ENCODE measurements at places on chromosomes 7 and 10.

DNA sequence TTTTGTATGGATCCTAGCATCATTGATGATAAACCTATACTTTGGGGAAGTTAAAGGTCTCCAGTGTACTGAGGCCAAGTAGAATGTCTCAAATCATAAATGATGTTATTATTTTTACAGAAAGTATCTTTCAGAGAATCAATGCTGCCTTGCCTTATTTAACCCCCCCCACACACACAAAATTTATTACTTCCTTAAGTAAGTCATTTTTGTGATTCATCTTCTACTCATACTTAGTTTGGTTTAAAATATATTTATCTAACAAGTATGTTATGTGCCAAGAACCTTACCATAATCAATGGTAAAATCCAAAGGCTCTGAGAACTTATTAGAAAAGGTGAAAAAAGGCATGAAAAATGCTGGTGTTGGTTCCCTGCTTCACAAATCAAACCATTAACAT lies 18.8 kb upstream of the CLDN12 start:
- DNase-seq: no peak

DNA sequence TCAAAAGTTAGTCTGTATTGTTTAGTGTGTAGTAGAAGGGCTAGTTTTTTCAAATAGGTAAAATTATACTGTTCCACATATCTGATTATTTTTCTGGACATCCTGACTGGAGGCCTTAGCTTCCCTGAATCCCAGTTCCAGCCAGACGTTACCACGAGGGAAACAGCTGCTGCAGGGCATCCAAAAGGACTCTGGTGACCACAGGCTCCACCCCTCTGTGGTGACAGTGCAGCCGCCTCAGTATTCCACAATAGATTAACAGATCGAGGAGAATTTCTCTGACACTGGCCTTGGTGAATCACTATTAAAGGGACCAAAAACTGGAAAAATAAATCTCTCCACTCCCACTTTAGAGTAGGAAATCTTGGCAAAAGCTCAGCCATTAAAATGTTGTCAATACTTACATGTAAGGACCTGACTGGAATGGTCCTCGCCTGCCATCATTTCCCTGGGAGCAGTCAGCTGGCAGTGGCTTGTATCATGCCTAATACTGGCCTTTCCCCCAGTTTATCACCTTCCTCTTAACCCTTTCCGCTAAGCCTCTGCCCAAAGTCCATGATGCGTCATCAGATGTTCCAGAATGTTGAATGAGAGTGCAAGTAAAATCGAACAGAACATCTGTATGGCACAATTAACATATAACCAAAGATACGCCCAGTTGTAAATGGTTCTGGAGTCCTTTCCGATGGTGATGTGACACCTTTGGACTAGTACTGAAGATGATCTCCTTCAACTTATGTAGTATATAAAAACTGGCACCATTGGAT lies 31.6 kb downstream of the ENO4 start:
- no peak for DNase-seq

GRCh38 chr7:106659166-106659962 lies 1.6 kb downstream of the CCDC71L start:
- DNase-seq: no peak

DNA sequence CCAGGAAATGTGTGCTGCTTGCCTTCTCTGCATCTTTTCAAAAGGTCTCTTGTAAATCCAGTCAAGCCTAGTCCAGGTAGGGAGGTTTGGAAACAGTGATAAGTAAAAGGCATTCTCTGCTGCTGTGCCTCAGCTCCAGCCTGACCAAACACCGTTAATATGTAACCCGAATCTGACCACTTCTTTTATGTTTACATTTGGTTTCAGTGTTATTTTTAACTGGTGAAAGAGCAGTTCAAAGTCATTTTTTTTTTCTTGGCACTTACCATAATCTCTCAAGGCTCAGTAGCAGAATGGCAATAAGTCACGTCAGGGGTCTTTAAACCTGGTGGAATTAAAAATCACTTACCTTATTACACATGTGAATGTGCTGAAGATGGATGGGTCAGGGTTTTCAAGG lies 216.8 kb downstream of the PTEN start:
- no peak for DNase-seq

GRCh38 chr7:32034052-32034451 lies 36.2 kb downstream of the PDE1C start:
- no peak for DNase-seq

DNA sequence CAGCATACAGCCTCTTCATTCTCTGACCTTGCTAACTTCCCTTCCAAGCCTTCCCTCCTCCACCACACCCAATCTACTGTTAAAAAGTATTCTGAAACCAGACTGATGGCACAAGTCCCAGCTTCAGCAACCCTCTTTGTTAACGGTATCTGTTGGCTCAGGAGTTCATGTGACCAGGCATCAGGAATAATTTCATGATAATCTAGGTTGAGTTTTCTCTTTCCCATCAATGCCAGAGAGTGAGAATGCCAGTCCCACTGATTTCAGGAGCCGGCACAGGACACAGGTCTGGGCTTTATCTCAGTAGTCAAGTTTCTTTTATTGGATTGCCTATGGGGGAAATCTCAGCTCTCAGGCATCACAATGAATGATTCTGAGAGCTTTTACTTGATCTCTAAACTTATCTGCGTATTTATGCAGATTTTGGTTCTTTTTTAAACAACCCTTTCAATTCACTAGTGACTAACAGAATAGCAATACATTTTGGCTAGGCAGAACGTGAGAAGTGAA lies 231.0 kb upstream of the LYZL1 start:
- no peak for DNase-seq

- no peak for DNase-seq
Observed at GRCh38 chr10:130833596-130833995, 477.9 kb downstream of the TCERG1L start.

DNA sequence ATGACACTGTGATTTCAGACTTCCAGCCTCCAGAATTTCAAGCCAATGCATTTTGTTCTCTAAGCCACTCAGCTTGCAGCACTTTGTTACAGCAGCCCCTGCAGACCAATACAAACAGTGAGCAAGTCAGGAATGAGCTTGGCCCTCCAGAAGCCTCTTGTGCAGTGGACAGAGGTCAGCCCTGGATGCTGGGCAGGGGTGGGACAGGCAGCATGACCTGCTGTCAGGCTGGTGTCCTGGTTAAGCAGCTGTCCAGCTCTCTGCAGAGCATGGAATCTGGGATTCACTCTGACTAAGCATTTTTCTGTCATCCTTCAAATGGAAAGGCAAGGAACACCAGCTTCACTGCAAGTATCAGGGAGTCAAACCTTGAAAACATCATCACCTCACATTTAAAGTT lies 85.5 kb upstream of the GDF10 start:
- no peak for DNase-seq

- DNase-seq: no peak
Observed at GRCh38 chr10:8006274-8006999, 48.1 kb upstream of the GATA3 start.

GRCh38 chr10:133616371-133617130 lies 10.0 kb downstream of the FRG2B start:
- DNase-seq: no peak

- DNase-seq: no peak
Observed at GRCh38 chr10:70918851-70919530, 30.6 kb upstream of the PCBD1 start.

DNA sequence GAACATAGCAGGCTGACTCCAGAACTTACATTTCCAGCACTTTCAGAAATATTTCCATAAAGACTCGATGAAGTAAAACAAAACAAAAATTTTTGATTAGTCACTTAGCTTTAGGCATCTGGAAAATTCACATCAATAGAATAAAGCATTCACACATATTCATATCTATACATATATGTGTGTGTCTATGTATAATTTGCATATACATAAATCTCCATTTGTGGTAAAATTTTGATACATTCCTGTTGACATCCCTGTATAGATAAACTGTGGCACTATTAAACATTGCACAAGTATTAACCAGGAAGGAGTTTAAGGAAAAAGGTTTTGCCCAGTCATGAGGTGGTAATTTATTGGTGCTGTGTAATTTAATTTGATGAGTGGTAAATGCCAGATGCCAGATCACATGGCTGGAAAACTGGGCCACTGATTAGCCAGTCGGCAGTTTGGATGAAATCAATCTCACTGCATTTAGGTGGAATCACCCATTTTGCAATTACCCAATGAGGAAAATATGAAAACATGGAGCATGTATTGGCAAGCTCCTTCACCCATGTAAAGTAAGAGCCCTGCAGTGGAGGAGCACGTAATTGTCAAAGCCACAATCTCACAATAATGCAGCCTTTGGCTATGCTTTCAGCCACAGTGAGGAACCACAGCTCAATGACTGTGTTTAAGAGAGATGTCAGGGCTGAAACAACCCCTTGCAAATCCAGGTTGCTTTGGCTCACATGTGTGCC lies 294.6 kb downstream of the RNLS start:
- no peak for DNase-seq

DNA sequence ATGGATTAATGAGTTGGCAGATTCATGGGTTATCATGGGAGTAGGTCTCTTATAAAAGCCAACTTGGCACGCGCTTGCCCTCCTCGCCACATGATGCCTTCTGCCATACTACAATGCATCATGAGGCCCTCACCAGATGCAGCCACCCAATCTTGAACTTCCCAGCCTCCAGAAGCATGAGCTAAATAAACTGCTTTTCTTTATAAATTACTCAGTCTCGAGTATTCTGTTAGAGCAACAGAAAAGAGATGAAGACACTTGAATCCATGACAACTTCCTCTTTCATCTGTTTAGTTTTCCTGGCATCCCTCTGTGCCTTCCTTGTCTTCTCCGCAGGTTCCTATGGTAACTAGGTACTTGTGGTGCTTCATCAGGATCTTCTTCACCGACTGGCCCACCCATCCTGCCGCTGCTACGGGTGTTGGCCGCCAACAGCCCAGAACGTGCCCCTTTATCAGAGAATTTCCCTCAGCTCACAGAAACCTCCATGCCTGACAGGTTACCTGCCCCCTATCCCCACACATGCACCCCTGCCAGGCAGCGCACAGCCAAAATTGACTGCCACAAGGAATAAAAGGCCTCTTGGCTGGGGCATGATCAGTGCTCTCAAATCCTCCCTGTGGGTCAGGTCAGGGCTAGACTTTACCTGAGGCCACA lies 28.0 kb upstream of the PPIF start:
- DNase-seq: no peak

- DNase-seq: no peak
Observed at GRCh38 chr7:20343941-20344340, 13.2 kb downstream of the ITGB8 start.
